ENCODE measurements at places on chromosomes 2 and 18. TPM values are rescaled to one million over a fixed set of nuclear protein-coding genes. Genes with fewer than 3 reads are reported as not detected.

The COL4A3 gene
- total RNA-seq: 11.0 TPM

The THADA gene
- total RNA-seq: 32.2 TPM

The SULT1C4 gene
- total RNA-seq: 0.56 TPM

The ALK gene
- not detected for total RNA-seq

The SERPINB4 gene
- not detected for total RNA-seq

The UGT1A8 gene
- total RNA-seq: not detected

The KIAA2012 gene
- total RNA-seq: under 0.01 TPM

The NUP35 gene
- 23.2 TPM for total RNA-seq

The FOXI3 gene
- total RNA-seq: not detected

The OSR1 gene
- 21.4 TPM for total RNA-seq

Data from regular cardiac myocyte (primary cell).